ENCODE measurements at places on chromosomes 4 and X. TPM values are rescaled to one million over a fixed set of nuclear protein-coding genes. Genes with fewer than 3 reads are reported as not detected.

CCDC149 gene
- 0.59 TPM for polyA plus RNA-seq

PDLIM3 gene
- polyA plus RNA-seq = 14.8 TPM

ODAPH gene
- polyA plus RNA-seq = not detected

STAP1 gene
- not detected for polyA plus RNA-seq

TLR7 gene
- not detected for polyA plus RNA-seq

GAGE10 gene
- not detected for polyA plus RNA-seq

VCX gene
- 0.13 TPM for polyA plus RNA-seq

LIMCH1 gene
- polyA plus RNA-seq = 0.04 TPM

TFDP3 gene
- polyA plus RNA-seq = not detected

PIN4 gene
- polyA plus RNA-seq = 12.6 TPM

STEEP1 gene
- polyA plus RNA-seq = 7.7 TPM

ARAF gene
- 37.3 TPM for polyA plus RNA-seq

CCDC110 gene
- polyA plus RNA-seq = not detected

GRIA2 gene
- not detected for polyA plus RNA-seq

SLC9A6 gene
- 3.9 TPM for polyA plus RNA-seq

MGARP gene
- 0.13 TPM for polyA plus RNA-seq

MAGED4 gene
- polyA plus RNA-seq = 32.1 TPM

CCDC158 gene
- not detected for polyA plus RNA-seq

GRID2 gene
- not detected for polyA plus RNA-seq

TENM3 gene
- polyA plus RNA-seq = not detected

AFF2 gene
- not detected for polyA plus RNA-seq

PJA1 gene
- 3.6 TPM for polyA plus RNA-seq

CSAG1 gene
- polyA plus RNA-seq = not detected

RAB40AL gene
- polyA plus RNA-seq = 0.08 TPM

NOX1 gene
- polyA plus RNA-seq = 0.10 TPM

TBC1D9 gene
- 11.9 TPM for polyA plus RNA-seq

PTPN13 gene
- polyA plus RNA-seq = not detected

CSN1S1 gene
- polyA plus RNA-seq = not detected

CXCL11 gene
- polyA plus RNA-seq = not detected

HPGDS gene
- not detected for polyA plus RNA-seq

TNIP3 gene
- polyA plus RNA-seq = not detected

RNF150 gene
- 0.08 TPM for polyA plus RNA-seq

RNF128 gene
- 43.5 TPM for polyA plus RNA-seq

NUP62CL gene
- 4.2 TPM for polyA plus RNA-seq

DAPP1 gene
- polyA plus RNA-seq = not detected

GRK4 gene
- 1.6 TPM for polyA plus RNA-seq

SMR3B gene
- polyA plus RNA-seq = not detected

GPC3 gene
- polyA plus RNA-seq = 3,263 TPM

TRIML2 gene
- not detected for polyA plus RNA-seq

ZNF185 gene
- polyA plus RNA-seq = 3.4 TPM

AFP gene
- 12,657 TPM for polyA plus RNA-seq

MAOB gene
- 19.0 TPM for polyA plus RNA-seq

ACE2 gene
- 0.44 TPM for polyA plus RNA-seq

P2RY4 gene
- 0.49 TPM for polyA plus RNA-seq

XAGE2 gene
- polyA plus RNA-seq = not detected

RAI2 gene
- not detected for polyA plus RNA-seq

EXOC1L gene
- polyA plus RNA-seq = not detected

SLITRK4 gene
- polyA plus RNA-seq = not detected

SSX2B gene
- not detected for polyA plus RNA-seq

METAP1 gene
- 53.5 TPM for polyA plus RNA-seq

HSD17B13 gene
- 0.15 TPM for polyA plus RNA-seq

RBMXL3 gene
- not detected for polyA plus RNA-seq

EDA2R gene
- polyA plus RNA-seq = 10.9 TPM

CT45A3 gene
- not detected for polyA plus RNA-seq

RAB40A gene
- polyA plus RNA-seq = 0.11 TPM

KLB gene
- polyA plus RNA-seq = 22.6 TPM

NMU gene
- polyA plus RNA-seq = not detected

UGT2B17 gene
- not detected for polyA plus RNA-seq

ENPP6 gene
- not detected for polyA plus RNA-seq

All from HepG2 (cell line).